ENCODE measurements at places on chromosomes 11 and 22.

DNA sequence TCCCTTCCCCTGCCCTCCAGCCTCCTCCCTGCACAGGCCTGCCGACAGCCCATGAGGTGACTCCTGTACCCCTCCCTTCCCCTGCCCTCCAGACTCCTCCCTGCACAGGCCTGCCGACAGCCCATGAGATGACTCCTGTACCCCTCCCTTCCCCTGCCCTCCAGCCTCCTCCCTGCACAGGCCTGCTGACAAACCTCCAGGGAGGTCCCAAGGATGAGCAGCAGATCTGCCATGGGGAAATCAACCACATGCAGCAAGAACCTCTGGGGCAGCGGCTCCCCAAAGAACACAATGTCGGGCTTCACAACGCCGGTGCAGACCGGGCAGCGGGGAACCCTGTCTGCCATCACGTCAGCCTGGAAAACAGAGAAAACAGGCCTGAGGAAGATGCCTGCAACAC lies 12.3 kb downstream of the SIRT3 start:
- no peak for DNase-seq

DNA sequence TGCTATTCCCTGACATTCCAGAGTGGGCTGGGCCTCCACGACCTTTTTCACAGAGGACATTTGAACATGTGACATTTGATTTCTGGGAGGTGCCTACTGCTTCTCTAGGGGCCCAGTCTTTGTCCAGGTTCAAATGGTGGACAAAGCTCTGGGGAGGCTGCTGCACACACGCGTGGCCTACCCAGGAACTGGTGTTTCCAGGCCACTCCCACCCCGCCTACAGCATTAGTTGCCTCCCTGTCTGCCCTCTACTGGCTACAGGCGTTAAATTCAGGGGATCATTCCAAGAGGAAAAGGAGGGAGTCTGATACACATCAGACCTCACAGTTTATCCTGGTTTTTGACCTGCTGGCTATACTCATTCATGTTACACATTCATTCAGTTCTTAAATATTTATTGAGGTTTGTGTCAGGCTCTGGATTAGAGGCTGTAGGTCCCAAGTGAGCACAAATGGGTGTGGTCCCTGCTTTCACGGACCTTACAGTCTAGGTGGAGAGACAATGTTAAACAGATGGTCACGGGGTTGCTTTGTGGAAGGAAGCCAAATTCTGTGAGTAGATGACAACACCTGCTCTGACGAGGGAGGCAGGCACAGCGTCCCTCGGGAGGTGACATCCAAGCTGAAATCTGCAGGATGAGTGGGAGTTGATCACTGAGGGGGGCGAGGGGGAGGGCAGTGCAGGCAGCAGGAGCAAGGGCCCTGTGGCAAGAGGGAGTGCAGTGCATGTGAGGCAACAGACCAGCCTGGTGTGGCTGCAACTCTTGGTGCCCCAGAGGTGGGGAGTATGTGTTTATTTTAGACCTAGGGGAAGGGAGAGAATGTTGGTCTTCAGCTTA lies 11.8 kb downstream of the TUB start:
- peak; percentile 66 for DNase-seq

DNA sequence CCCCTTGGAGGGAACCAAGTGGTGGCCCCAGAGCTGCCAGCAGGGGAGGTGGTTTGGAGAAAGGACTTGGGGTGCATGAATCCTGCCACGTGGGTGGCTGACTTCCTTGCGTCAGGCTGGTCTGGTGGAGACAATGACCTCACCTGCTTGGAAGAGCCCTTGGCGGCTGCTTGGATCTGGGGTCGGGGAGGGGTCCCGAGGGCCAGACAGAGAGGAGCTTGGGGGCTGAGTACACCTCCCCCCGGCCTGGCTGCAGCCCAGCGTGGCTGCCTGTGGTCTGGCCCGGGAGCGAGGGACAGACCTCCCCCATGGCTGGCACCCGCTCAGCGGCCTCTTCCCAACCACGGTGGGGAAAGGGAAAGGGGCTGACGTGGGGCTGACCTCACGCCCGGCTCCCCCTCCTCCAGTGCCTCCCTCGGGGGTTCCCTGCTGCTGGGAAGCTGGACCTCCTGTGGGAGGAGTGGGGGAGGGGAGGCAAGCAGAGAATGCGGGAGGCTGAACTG lies 13.8 kb downstream of the LIF start:
- no peak for DNase-seq

GRCh38 chr11:35277827-35278226 lies 138.9 kb downstream of the CD44 start:
- no peak for DNase-seq

All from suppressor macrophage treated with lipopolysaccharide for 4 hours (primary cell).